ENCODE measurements at places on chromosomes 6 and 20.
A peak's percentile ranks its signal among the peaks of the same experiment; 100 is the strongest.

DNA sequence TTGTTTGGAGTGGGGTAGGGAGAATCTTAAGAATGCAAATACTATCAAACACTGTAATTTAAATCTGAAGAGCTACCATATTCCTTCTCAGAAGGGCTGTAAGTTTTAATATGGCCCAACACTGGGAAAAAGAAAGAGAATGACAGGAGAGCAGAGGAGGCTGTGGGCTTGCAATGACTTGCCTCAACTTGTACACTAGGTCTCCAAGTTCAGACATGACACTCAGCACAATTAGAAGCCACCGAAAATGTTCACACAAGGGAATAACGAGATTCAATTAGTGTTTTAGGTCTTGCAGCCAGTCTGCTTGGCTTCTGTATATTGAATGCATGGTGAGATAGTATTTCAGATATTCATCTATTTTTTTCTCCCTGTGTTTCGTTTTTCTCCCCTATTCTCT lies 89.4 kb downstream of the HS3ST5 start:
- H3K27ac ChIP-seq, result no peak overlapping the region
- peak; percentile 21 for DNase-seq
- no peaks in the 10 kb centered on the region for H3K36me3 ChIP-seq
- peaks cover 12% of the 10 kb centered on the region for H3K27me3 ChIP-seq
- H3K4me1 ChIP-seq, result no peaks in the 10 kb centered on the region

GRCh38 chr6:145621776-145622175 lies 113.5 kb downstream of the EPM2A start:
- H3K4me1 ChIP-seq, result no peaks in the 10 kb centered on the region
- H3K27me3 ChIP-seq, result no peaks in the 10 kb centered on the region
- no peak for DNase-seq
- H3K36me3 ChIP-seq, result no peaks in the 10 kb centered on the region
- H3K27ac ChIP-seq, result no peak overlapping the region
- no peak overlapping the region for H3K4me3 ChIP-seq

GRCh38 chr6:47650553-47651432 lies 47.6 kb upstream of the ADGRF4 start:
- DNase-seq, result no peak
- no peak overlapping the region for H3K4me3 ChIP-seq
- peaks cover 6% of the 10 kb centered on the region for H3K4me1 ChIP-seq
- no peaks in the 10 kb centered on the region for H3K27me3 ChIP-seq
- no peak overlapping the region for H3K27ac ChIP-seq
- peaks cover 8% of the 10 kb centered on the region for H3K36me3 ChIP-seq

GRCh38 chr20:9498322-9498721 lies 16.1 kb upstream of the LAMP5 start:
- H3K36me3 ChIP-seq, result no peaks in the 10 kb centered on the region
- no peak overlapping the region for H3K27ac ChIP-seq
- peak; percentile 66 for DNase-seq
- no peaks in the 10 kb centered on the region for H3K27me3 ChIP-seq

DNA sequence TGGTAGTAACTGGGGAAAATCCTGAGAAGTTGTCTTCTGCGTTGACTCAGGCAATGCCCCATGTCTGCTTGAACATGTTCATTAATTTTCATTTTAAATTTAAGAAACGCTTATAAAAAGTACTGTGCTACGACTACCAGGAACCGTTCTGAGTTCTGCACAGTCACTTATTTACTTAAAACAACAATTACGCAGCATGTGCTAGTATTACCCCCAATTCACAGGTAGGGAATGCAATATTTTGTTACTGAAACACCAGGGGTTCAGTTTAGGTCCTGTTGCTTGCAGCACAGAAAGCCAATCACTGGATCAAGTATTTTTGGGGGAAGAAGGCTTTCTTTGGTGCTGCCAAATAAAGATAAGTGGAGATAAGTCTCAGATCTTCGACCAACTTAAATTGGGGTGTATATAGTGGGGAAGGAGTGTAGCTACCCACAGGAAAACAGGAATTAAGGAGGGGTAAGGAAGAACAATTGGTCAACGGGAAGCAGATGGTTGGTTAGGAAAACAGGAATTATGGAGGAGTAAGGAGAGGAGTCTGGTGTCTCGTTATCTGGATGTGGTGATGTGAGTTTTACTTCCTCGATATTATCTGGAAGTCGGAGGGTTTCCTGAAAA lies 5.2 kb upstream of the LRP11 start:
- peak overlapping the region; percentile 68 for H3K27ac ChIP-seq
- H3K27me3 ChIP-seq, result no peaks in the 10 kb centered on the region
- no peak for DNase-seq
- peaks cover 10% of the 10 kb centered on the region for H3K4me1 ChIP-seq
- no peak overlapping the region for H3K4me3 ChIP-seq

- H3K27ac ChIP-seq, result peak overlapping the region; percentile 95
- no peak overlapping the region for H3K4me3 ChIP-seq
- DNase-seq, result no peak
- peaks cover 10% of the 10 kb centered on the region for H3K36me3 ChIP-seq
Observed at GRCh38 chr6:79543886-79544285, 6.7 kb upstream of the LCA5 start.

- no peak overlapping the region for H3K4me3 ChIP-seq
- peaks cover 53% of the 10 kb centered on the region for H3K27me3 ChIP-seq
- H3K4me1 ChIP-seq, result peaks cover 15% of the 10 kb centered on the region
- H3K36me3 ChIP-seq, result no peaks in the 10 kb centered on the region
Observed at GRCh38 chr6:34063651-34064050, 82.2 kb downstream of the GRM4 start.

DNA sequence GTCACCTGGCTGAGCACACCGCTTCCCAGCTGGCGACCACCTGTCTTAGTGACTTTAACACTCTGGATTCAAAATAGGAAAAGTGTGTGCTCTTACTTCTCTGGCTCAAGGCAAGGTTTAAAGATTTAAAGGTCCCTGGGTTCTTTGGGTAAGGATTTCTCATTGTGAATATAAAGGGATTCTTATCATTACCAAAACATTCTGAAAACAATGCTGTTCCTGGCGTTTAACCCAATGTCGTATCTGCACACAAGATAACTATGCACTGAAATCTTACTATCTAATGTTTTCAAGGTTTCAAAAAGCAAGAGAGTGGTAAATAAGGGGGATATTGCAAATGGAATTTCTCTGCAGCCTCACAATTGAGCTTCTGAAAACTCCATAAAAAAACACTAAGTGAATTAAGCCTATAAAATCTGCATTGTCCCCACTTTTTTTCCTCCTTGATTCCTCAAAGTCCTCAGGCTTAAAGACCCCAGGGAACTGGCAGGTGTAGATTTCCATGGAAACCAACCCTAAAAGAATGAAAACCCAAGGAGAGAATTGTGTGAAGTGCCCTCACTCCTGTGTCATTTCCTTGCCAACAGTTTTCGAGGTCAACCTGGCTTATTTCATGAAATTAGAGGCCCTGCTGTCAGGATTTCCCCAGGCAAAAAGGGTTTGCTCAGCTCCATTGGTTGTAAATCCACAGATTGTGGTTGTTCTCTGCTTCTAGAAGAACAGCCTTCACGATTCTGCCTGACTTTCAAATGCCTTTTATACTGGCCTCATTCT lies 44.0 kb downstream of the BMP2 start:
- H3K27me3 ChIP-seq, result no peaks in the 10 kb centered on the region
- no peak for DNase-seq
- H3K36me3 ChIP-seq, result peaks cover 2% of the 10 kb centered on the region
- no peaks in the 10 kb centered on the region for H3K4me1 ChIP-seq
- no peak overlapping the region for H3K27ac ChIP-seq

GRCh38 chr6:99364026-99364425 lies 14.6 kb upstream of the FAXC start:
- H3K4me3 ChIP-seq, result no peak overlapping the region
- no peaks in the 10 kb centered on the region for H3K36me3 ChIP-seq
- no peaks in the 10 kb centered on the region for H3K4me1 ChIP-seq

GRCh38 chr6:87714093-87714842 lies 12.2 kb upstream of the AKIRIN2 start:
- no peaks in the 10 kb centered on the region for H3K27me3 ChIP-seq
- H3K36me3 ChIP-seq, result no peaks in the 10 kb centered on the region
- DNase-seq, result peak; percentile 96
- H3K27ac ChIP-seq, result peak overlapping the region; percentile 85
- H3K4me3 ChIP-seq, result no peak overlapping the region

DNA sequence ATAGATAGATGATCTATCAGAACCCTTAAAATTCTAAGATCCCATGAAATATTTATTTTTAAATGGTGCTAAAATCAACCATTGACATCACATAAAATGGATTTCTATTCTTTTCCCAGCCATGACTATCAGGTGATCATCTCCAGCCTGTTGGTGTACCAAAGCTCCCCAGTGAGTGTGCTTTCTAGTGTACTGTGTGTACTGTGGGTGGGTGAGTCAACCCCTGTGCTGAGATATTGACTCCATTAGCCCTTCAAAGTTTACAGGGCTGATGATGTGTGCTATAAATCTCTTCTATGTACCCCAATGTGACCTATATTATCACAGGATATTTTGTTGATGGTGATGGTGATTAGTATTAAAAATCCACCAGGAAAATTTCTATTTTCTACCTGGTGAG lies 344.6 kb downstream of the MMUT start:
- H3K4me3 ChIP-seq, result no peak overlapping the region
- peaks cover 9% of the 10 kb centered on the region for H3K4me1 ChIP-seq
- H3K36me3 ChIP-seq, result no peaks in the 10 kb centered on the region
- no peaks in the 10 kb centered on the region for H3K27me3 ChIP-seq
- DNase-seq, result no peak

DNA sequence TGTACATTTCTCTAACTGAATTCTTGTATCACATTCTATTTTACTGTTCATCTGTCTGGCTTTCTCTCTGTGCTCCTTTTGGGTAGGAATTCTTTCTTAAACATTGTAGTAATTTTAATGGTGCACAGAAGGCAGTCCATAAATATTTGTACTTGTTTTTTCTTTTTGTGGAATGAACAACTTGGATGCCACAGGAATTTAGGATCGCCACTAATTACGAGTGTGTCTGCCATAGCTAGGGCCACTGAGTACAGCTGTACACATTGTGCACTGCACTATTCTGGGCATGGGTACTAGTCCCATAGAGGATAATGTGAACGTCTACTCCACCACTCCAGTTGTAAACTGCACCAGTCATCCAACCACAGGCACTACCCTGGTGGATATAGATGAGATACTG lies 39.3 kb upstream of the TMEM200A start:
- H3K27me3 ChIP-seq, result peaks cover under 1% of the 10 kb centered on the region
- DNase-seq, result no peak
- H3K4me1 ChIP-seq, result no peaks in the 10 kb centered on the region
- no peak overlapping the region for H3K27ac ChIP-seq

GRCh38 chr6:19052219-19052618 lies 665.1 kb downstream of the RNF144B start:
- no peaks in the 10 kb centered on the region for H3K27me3 ChIP-seq
- no peaks in the 10 kb centered on the region for H3K36me3 ChIP-seq
- DNase-seq, result peak; percentile 18
- no peak overlapping the region for H3K4me3 ChIP-seq

GRCh38 chr6:138429761-138430160 lies 25.7 kb downstream of the HEBP2 start:
- H3K27ac ChIP-seq, result no peak overlapping the region
- H3K27me3 ChIP-seq, result no peaks in the 10 kb centered on the region
- no peak overlapping the region for H3K4me3 ChIP-seq

DNA sequence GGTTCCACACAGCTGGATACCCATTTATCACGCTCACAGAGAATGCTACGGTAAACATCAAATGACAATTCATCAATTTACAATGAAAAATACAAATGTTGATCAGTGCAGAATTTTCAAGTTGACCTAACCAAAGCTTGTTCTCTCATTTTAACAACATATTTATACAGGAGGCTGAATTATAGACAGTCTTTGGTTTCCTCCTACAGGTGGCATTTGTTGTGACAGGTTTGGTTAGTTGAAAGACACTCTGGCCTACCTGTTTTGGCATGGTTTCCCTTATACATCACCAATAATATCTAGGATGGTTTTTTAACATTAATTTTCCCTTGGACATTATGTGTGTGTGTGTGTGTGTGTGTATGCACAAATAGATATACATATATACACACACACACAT lies 642.5 kb upstream of the MMS22L start:
- H3K36me3 ChIP-seq, result no peaks in the 10 kb centered on the region
- H3K27ac ChIP-seq, result no peak overlapping the region
- H3K27me3 ChIP-seq, result peaks cover 80% of the 10 kb centered on the region
- DNase-seq, result peak; percentile 3

- no peak for DNase-seq
- H3K4me3 ChIP-seq, result no peak overlapping the region
- no peaks in the 10 kb centered on the region for H3K4me1 ChIP-seq
- no peaks in the 10 kb centered on the region for H3K27me3 ChIP-seq
Observed at GRCh38 chr20:44137266-44137801, 49.7 kb downstream of the JPH2 start.
